Fibroblast of skin of scalp (primary cell): ENCODE measurements at places on chromosomes 13 and 19.
A peak's percentile ranks its signal among the peaks of the same experiment; 100 is the strongest.

DNA sequence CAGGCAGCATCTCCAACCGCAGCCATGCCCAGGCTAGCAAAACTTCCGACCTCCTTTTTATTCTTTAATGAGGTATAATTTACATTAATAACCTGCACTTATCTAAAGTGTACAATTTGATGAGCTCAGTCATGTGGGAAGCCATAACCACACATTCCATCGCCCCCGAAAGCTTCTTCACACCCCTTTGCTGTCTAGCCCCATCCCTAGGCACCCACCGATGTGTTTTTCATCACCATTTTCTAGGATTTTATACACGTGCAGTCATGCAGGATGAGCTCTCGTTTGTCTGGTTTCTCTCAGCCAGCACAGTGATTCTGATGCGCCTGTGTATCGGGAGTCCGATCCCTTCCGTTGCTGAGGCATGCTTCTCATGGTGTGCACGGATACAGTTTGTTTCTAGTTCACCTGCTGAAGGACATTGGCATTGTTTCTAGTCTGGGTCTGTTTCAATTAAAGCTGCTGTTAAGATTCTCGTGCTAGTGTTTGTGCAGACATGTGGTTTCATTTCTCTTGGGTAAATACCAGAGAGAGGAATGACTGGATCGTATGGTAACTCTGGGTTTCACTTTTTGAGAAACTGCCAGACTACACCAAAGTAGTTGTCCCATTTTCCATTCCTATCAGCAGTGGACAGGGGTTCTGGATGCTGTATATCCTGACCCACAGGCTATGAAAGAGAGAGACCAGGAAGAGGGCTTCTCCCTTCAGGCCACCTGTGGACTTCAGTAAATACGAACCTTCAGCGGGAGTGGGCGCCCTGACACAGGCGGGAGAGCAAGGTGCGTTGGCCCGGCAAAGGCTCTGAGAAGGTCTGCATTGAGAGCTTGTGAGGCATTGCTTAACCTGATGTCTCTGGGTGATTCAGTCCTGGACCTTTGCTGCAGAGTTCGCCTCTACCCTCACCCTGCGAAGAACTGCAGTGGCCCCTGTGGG lies 4.9 kb downstream of the AP1M1 start:
- DNase-seq = peak; percentile 40

GRCh38 chr19:35222373-35223015 lies 6.0 kb downstream of the FAM187B start:
- DNase-seq = no peak

DNA sequence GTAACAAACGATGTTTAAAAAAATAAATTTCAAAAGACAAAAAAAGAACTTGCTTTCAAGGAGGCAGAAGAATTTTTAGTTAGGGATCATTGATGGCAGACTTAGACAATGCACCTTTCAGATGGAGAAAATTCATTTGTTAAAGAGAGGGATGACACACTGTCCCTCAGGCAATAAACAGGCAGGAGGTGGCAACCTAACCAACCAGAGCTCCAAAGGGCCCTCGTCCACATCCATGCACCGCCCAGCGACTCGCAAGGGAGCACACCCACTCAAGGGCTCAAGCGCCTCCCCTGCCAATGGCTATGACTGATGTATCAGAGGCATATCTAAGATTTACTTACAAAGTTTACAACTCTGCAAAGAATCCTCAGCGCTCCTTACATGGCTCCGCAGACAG lies 81.9 kb downstream of the TUBGCP3 start:
- no peak for DNase-seq

DNA sequence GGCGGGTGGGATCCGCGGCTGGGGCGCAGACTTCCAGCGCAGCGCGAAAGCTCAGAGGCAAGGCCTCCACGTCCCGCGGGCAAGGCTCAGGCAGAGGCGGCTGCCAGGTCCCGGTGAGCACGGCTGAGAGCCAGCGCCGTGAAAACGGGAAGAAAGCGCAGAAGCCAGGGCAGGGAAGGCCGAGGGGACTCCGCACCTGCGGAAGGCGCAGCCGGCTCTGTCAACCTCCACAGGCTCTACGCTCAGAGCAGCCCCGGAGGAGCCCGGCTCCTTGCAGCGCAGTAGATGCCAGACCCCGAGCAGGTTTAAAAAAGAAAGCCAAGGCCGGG lies 131.0 kb downstream of the RNF17 start:
- DNase-seq = no peak

DNA sequence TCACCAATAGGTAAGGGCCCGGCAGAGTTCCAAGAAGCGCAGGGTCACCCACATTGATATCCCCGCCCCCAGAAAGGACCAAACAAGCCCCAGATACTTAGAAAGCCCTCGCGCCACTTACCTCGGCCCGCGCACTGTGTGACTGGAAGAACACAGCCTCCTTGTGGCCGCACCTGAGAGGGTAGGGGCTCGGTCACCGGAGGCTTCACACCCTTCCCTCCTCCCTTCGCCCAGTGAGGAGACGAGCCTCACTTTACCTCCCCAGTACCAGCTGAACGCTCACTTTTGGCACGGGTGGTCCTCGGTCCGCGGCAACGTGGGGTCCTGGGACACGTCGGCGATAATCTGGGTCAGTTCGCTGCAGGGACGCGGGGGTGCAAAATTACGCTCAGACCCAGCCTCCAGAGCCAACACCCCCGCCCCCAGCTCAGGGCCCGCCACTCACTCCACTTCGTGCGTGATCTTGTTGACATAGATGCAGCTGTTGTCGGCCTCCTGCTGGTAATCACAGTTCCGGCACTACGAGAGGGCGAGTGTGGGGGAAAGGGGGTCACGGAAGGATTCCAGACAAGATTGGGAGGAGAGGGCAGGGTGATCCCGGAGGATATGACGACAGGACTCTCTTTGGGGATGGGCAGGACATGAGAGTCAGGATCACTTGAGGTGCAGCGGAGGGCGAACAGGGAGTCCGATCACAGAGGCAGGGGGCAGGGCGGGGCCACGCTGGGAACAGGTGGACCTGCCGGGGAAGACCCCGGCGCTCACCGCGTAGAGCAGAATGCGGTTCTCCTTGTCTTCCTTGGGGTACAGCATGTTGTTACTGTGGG lies 568 bp downstream of the POLR2I start:
- peak; percentile 39 for DNase-seq

DNA sequence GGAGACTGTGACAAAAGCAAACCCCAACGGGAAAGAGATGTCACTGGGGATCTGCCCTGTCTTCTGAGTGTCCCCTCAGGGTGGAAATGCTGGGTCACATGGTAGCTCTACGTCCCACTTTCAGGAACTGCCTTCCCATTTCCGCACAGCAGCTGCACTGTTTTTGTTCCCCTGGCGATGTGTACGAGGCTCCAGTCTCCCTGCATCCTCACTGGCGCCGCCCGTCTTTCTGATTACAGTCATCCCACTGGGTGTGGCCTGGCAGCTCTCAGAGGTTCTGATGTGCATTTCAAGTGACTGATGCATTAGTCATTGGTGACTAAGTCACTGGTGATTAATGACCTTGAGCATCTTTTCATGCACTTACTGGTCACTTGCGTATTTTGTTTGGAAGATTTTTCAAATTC lies 21.2 kb downstream of the PCID2 start:
- DNase-seq = peak; percentile 99

DNA sequence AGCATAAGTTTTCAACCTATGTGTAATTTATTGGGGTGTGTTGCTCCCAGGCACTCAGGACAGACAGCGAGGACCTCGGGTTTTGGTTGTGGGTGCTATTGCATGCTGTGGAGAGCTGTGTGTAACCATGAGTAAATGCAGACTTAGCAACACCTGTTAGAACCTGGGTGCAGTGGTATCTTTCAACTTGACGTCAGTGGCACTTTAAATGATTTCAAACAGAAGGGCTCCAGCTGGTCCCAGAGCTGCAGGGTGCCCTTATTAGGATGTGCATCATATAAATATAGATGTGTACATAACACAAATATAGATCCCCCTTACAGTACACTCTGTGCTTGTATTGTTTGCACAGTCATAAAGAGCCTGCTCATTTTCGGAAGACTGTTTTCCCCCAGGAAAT lies 228.3 kb upstream of the IRS2 start:
- DNase-seq = no peak

- no peak for DNase-seq
These were observed 9.6 kb upstream of the SLITRK6 start for GRCh38 chr13:85808811-85809210.

DNA sequence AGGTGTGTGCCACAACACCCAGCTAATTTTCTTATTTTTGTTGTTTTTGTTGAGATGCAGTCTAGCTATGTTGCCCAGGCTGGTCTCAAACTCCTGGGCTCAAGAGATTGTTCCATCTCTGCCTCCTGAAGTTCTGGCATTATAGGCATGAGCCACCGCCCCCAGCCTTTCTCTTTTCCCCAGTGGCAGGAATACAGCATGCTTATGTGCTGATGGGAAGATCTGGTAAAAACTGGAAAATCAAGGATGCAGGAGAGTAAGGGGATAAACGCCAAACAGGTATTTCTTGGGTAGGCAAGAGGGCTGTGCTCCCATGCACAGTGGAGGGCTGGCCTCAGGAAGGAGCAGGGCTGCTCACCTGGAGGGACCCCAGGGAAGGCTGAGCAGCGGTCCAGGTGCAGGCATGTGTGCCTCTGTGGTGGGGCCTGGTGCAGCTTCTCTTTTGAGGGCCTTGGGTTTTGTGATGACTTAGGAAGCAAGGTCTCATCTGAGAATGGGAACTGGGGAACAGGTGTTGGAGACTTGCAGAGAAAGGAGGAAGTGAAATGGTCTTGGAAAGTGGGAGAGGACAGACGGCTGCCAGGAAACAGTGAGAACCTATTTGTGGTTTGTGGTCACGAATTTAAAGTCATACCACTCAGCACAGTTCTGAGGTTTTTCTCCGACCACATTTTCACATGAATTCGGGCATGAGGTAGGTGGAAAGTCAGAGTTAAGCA lies 106.5 kb downstream of the TEX26 start:
- peak; percentile 35 for DNase-seq

DNA sequence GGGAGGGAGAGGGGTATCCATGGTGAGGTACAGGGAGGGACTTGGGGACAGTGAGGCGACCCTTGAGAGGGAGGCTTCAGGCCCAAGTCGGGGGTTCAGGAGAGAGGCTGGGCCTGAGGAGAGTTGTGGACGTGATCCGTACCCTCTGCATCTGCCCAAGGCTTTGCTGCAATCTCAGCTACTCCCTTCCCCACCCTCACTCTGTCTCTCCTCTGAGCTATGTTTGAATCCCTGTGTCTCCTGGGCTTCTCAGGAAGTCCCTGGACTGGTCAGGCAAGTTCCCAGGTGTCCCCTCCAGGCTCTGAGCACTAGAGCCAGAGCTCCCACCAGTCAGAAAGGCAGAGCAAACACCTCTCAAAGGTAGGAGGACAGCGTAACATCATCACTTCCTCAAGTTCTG lies 1.8 kb downstream of the LIN37 start:
- no peak for DNase-seq

GRCh38 chr19:21694171-21694906 lies 73.0 kb downstream of the ZNF100 start:
- no peak for DNase-seq

- no peak for DNase-seq
These were observed 79.7 kb downstream of the ESD start for GRCh38 chr13:46717275-46717674.

DNA sequence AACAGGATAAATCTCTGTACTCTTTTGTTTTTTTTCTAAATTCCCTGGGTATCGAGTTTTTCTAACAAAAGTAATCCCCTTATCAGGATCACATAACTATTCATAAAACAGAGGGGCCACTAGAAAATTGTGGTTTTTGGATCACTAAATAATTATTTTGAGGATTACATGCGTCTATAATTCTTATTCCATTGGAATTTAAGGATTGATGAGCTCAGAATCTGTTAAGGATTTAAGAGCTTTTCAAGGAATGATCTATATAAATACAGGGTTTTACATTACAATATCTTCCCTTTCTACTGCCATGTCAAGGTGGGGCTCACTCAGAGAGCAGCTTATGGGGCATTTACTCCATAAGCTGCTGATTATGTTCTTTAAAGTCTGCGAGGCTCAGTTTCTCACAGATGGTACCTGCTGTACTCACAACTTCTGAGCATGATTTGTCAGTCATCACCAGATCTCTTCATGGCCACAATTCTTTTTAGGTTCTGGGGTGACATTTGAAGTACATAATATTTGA lies 449.8 kb downstream of the PCDH17 start:
- DNase-seq = no peak

DNA sequence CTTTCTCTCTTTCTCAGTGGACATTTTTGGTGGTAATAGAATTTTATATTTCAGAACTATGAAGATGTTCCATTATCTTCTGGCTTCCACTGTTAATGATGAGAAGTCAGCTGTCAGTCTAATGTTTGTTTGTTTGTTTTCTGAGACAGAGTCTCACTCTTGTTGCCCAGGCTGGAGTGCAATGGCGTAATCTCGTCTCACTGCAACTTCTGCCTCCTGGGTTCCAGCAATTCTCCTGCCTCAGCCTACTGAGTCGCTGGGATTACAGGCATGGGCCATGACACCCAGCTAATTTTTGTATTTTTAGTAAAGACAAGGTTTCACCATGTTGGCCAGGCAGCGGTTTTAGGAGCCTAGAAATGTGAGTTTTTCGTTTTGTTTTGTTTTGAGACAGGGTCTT lies 4.7 kb downstream of the ZNF317 start:
- DNase-seq = no peak

GRCh38 chr19:17048885-17049453 lies 22.4 kb upstream of the CPAMD8 start:
- DNase-seq = no peak

DNA sequence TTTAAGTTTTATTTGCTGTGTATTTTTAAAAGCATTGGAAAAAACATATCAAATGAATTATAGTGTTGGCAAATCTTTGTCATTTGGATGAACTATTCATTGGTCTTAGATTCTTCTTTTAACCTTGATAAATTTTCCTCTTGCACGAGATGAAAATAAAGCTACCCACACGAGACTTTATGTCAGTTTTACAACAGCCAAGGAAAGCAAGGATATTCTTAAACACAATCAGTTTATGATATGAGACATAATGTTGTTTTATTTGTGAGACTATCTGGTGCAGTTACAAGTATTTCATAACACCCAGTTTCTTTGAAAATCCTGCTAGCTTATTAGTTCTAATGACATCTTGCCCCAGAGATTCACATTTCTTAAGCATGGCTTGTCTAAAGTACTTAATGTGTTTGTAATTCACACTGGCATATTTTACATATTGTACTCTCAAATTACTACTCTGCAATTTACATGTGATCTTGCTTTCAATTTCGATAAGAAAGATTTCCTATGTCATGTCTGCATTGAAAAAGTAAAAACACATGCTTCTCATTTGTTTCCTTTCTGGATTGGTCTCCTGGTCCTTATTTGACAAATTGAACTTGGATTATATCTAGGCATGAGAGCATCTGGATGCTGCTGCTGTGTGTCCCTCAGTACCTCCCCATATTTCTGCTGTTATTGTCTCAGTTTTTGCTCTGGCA lies 955.5 kb upstream of the PCDH9 start:
- peak; percentile 7 for DNase-seq

- no peak for DNase-seq
These were observed 717.3 kb downstream of the DACH1 start for GRCh38 chr13:71149498-71150363.

- DNase-seq = no peak
These were observed 23.8 kb upstream of the VSTM2B start for GRCh38 chr19:29501816-29502580.

- no peak for DNase-seq
These were observed 292.3 kb upstream of the SPRY2 start for GRCh38 chr13:80633251-80633650.

- peak; percentile 78 for DNase-seq
These were observed 18.6 kb downstream of the NALCN start for GRCh38 chr13:101397742-101398141.
